ENCODE measurements at places on chromosomes 5 and 9.

DNA sequence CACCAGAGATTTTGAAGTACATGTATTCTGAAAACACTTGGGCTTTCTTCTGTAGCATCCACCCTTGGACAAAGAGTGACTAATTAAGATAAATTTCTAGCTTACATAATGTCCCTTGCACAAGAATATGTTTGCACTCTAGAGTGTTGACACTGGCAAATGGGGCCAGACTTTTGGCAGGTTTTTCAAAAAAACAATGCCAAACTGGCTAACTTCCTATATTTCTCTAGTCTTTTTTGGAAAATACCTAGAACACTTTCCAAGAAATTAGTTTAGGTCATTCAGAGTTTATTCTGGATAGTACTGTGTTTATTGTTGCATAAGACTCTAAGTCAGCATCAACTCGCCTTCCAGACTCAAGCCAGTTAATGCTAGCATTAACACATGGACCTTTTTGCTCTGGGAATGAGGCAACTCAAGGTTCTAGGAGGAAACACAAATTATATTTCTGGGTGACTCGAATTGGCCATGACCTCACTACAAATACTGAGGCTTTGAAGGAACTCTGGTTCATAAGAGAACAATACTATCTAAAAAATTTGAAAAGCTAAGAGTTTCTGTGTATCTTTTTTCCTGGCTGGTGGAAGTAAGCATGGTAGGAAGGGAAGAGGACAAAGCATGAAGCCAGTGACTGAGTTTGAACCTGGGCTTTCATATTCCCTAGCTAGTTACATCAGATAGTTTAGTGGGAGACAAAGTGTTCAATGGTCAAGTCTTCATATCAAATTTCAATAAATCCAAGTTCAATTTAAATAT, 101.6 kb downstream of the NREP start:
- no peak for DNase-seq

DNA sequence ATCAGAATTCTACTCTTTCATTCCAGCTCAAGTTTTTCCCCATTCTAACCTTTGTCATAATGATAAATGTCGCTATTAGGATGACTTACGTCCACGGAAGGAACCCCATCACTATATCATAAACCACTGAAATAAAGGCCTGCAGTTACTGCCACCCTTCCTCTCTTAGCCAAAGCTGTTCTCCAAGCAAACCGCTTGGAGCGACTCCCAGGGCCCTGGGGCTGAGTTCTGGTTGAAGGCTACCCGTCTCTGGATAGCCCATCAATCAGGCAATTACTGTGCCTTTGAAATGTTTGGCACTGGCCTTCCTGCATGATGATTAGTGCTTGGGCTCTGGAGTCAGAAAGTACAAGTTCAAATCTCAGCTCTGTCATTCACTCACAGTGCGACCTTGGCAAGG, 386.0 kb downstream of the SPOCK1 start:
- DNase-seq: no peak

GRCh38 chr9:114785866-114786650, 19.8 kb downstream of the TNFSF15 start:
- DNase-seq: no peak

- no peak for DNase-seq
Observed at GRCh38 chr5:97338729-97339128, 155.7 kb upstream of the RIOK2 start.

- DNase-seq: no peak
Observed at GRCh38 chr5:172798422-172799215, 27.6 kb upstream of the DUSP1 start.

- DNase-seq: no peak
Observed at GRCh38 chr5:74272831-74273451, 367.6 kb downstream of the ENC1 start.

DNA sequence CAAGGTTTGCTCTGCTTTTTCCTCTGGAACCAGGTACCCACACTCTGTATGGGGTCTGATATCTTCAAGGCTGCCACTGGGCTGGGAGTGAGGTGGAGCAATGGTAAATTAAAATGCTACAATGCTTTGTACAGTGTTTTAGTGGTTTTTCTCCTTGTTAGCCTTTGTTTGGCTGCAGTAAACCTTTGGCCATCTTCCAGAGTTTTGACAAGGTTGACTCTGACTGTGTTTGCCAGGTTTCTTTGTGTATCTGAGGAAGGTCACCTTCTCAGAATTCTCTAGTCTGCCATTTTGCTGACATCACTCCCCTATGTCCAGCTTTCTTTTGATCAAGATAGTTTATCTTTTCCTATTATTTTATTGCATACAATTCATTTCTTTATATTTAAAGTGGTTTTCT, 11.2 kb downstream of the SPATA31D1 start:
- no peak for DNase-seq

- no peak for DNase-seq
Observed at GRCh38 chr9:91195372-91196012, 166.2 kb downstream of the AUH start.

DNA sequence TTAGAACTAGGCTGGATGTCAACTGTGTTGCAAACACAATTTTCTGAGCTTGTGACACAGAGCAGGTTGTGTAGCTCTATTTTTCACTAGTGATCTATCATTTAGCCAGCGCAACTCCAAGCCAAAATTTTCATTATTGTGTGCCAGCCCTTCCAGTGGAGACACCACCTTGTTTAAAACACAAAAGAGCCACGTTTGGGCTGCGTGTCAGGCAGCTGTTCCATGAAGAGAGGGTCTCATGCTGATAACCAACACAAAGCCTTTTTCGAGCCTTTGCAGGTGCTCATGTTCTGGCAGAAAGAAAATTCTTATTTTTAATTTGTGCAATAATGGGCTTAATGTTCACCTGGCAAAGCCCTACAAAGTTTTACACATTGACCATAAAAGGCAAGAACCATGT, 237.6 kb upstream of the RGMB start:
- DNase-seq: no peak

GRCh38 chr9:69179037-69179436, 5.0 kb downstream of the TJP2 start:
- no peak for DNase-seq

GRCh38 chr5:179228341-179229121, 116.7 kb downstream of the ADAMTS2 start:
- DNase-seq: no peak

- DNase-seq: no peak
Observed at GRCh38 chr9:21154018-21154608, 12.3 kb downstream of the IFNA21 start.

DNA sequence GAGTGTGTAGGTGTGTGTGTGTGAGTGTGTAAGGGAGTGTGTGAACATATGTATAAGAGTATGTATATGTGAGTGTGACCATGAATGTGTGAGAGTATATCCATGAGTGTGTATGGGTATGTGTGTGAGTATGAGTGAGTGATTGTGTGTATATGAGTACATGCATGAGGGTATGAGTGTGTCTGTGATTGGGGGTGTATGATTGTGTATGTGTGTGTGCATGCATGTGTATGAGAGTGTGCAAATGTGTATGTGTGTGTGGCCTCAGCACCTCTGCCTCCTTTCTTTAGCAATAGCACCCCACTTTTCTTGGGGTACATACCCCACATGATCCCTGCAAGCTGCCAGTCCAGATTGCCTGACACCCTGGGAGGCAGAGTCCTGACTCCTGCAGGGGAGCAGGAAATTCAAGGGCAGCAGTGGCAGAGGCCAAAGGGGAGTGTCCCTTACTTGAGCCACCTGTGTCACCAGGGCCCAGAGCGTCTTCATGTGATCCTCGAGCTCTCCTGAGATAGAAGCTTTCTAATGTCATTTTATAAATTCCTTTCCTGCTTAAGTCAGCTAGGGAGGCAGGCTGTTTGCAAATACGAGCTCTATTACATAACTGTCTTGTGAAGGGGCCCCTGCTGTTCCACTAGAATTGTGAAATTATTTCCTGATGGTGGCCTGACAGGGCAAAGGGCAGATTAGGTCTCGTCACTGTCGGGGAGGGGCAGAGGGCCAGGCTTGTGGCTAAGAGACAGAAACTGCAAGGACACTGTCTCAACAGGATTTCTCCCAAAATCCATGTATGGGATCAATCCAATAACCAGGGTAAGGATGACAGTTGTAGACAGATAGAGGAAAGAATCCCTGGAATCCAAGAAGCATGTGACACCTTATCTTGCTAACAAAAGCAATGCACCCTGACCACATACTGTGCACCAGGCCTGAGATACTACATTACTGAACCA, 389.1 kb downstream of the GADD45G start:
- DNase-seq: no peak

GRCh38 chr5:84249918-84250630, 134.6 kb downstream of the EDIL3 start:
- DNase-seq: no peak

- DNase-seq: no peak
Observed at GRCh38 chr5:64971513-64971912, 202.8 kb downstream of the CWC27 start.

GRCh38 chr5:65721050-65721719, 724 bp downstream of the SGTB start:
- peak; percentile 39 for DNase-seq

DNA sequence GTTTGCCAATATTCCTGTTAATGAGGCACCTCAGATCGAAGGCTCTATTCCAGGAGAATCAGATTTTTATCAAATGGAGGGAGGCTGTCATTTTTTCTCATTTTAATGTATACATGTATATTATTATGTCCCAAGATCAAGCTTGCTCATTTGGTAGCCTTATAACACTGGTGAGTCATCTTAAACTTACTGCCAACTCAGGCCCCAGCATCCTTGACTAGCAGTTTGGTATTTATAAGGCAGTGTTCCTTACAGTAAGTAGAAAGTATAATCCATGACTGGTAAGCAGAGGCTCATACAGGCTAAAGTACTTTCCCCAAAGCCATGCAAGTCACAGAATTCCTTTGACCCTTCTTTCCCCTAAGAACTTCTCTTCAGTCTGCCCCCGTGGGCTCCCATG, 90.7 kb upstream of the NR3C1 start:
- no peak for DNase-seq

DNA sequence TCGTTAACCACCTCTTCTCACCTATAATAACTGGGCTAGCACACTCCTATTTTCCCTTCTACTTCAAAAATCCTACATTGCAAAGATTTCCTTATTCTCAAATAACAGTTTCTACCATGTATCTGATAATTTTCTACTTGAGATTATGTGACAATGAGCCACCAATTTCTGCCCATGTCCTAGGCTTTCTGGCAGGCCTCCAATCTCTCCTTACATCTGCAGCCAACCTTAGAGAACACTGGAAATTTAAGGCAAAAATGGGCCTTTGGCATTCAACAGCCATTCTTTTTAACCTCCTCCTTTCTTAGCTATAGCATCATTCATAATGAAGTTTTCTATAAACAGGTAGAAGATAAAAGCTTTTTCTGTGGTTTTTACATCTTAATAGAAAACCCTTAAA, 225.1 kb downstream of the ARRDC3 start:
- no peak for DNase-seq

- no peak for DNase-seq
Observed at GRCh38 chr5:139481122-139481533, 1.4 kb downstream of the STING1 start.

All from anterior cingulate cortex (tissue), 58 donors.